ENCODE measurements at places on chromosomes 13 and 19. TPM values are rescaled to one million over a fixed set of nuclear protein-coding genes. Genes with fewer than 3 reads are reported as not detected.

Gene SERPINE3
- total RNA-seq, result not detected

DNA sequence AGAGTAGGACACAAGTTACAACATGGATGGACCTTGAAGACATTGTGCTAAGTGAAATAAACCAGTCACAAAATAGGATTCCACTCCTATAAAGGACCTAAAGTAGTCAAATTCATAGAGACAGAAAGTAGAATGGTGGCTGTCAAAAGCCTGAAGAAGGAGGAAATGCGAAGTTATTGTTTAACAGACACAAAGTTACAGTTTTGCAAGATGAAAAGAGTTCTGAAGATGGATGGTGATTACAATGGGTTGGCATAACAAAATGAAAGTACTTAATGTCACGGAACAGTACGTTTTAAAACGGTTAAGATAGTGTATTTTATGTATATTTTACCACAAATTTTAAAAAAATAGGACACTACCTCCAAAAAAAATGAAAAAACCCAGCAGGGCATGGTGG is 34.8 kb downstream of the FOXO1 start:
- DNase-seq, result no peak

DNA sequence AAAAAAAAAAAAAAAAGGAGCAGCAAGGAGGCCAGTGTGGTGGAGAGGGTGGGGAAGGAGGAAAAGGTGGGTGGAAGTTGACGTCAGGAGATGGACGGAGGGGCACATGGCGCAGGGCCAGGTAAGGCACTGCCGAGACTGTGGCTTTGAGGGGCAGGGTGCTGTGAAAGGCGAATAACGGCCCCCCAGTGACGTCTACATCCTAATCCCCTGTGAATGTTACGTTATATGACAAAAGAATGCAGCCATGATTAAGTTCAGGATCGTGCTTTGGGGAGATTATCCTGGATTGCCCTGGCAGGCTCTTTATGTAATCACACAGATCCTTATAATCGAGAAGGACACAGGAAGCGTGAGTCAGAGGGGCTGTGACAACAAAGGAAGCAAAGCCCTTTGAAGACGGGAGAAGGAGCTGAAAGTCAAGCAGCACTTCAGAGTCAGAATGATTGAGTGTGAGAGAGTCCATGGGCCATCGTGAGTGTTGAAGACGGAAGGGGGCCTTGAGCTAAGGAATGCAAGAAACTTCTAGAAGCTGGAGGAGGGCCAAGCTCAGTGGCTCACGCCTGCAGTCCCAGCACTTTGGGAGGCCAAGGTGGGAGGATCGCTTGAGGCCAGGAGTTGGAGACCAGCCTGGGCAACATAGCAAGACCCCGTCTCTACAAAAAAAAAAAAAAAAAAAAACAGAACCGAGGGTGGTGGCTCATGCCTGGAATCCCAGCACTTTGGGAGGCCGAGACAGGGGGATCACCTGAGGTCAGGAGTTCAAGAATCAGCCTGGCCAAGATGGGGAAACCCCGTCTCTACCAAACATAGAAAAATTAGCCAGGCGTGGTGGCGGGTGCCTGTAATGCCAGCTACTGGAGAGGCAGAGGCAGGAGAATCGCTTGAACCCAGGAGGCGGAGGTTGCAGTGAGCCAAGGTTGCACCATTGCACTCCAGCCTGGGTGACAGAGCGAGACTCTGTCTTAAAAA is 13.8 kb upstream of the CEACAM16 start:
- peak; percentile 96 for DNase-seq

Gene PSG11
- total RNA-seq, result 0.43 TPM

Gene CILP2
- total RNA-seq, result 6.0 TPM
